SIG-M5 (cell line): ENCODE measurements at places on chromosomes 11 and 22.

- no peak for DNase-seq
Observed at GRCh38 chr22:43443152-43443471, 31.3 kb downstream of the MPPED1 start.

DNA sequence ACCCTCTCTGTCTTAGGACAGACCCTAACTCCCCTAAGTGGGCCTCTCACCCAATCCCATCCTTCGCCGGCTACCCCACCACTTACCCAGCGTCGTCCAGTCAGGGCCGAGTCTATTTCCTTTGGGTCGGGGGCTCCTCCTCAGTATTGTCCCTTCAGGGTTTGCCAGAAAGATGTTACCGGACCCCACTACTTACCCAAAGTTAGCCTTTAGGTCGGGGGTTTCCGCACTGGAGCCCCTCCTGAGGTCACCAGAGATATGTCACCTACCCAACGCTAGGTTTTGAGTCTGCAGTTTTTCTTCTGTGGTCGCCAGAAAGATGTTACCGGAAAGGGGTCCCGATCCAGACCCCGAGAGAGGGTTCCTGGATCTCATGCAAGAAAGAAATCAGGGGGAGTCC is 17.9 kb upstream of the B4GALNT4 start:
- no peak for DNase-seq

DNA sequence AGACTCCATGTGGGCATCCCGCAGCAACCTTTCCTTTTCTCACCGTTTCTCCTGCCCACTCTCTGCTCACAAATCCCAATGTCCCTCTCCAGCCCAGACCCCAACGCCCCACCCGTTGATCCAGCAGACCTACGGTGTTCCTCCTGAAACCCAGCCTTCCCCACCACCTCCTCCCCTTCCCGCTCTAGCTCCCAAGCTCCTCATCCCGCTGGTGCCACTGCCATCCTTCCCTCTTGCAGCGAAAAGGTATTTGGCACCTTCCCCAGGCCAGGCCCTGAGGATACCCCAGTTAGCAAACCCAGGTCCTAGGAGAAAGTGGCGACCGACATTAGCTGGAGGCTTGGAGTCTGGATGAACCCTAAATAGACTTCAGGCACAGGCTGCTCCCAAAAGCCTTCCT is 84.0 kb upstream of the RTL6 start:
- DNase-seq, result no peak

- DNase-seq, result no peak
Observed at GRCh38 chr11:126053415-126054286, 9.0 kb downstream of the CDON start.

DNA sequence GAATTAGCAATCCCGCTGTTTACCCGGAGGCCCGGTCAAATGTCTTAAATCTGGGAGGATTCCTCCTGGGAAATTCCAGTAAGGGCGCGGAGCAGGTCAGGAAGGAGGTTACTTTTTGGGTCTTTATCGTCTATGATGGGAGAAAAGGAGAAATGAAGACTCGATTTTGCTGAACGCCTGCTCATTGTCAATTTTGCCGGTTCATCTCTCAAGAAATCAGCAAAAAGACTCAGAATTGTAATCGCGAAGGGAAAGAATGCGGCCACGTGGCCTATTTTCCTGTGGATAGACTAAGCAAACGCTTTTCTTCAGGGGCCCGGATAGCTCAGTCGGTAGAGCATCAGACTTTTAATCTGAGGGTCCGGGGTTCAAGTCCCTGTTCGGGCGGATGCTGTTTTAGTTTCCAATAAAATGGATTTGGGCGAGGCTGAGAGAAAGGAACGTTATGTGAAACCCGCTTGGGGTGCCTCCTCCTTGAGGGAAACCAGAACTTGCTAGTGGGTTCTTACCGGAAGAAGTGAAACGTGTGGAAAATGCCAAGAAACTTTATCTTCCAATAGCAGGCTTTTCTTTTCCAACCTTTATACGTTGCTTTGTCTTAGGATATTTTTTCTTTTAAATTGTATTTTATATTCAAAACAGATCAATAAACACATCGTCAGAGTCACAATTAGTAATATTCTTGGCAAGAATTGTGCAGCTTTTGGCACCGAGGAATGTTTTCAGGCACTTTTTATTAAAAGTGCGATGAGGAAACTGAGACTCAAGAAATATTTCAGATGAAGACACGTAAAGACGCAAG is 45.0 kb downstream of the OR4D9 start:
- DNase-seq, result no peak
